ENCODE measurements at places on chromosomes 1 and 21.

GRCh38 chr1:76725864-76726619, 141.2 kb upstream of the ST6GALNAC5 start:
- peak; percentile 6 for DNase-seq

GRCh38 chr1:165675794-165676193, 22.6 kb downstream of the ALDH9A1 start:
- no peak for DNase-seq

GRCh38 chr1:223770621-223771315, 58.4 kb downstream of the CAPN2 start:
- no peak for DNase-seq

- no peak for DNase-seq
Observed at GRCh38 chr1:116465845-116466685, 93.0 kb downstream of the ATP1A1 start.

DNA sequence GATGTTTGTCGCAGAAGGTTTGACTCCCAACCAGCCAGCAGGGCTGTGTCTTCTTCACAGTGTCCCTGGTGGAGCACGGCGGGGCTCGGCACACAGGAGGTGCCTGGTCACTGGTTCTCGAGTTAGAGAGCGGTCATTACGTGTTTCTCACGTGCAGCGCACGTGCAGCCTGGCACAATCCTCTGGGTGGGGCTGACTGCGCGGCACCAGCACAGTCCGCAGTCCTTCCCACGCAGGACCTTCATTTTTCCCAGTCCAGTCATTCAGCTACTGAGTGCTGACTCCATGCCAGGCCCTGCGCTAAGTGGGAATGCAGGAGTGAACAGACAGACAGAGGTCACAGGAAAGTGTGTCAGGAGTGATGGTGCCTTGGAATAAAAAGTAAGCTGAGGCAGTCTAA, 46.2 kb upstream of the GPR153 start:
- no peak for DNase-seq

- no peak for DNase-seq
Observed at GRCh38 chr1:41558761-41559171, 74.3 kb upstream of the EDN2 start.

DNA sequence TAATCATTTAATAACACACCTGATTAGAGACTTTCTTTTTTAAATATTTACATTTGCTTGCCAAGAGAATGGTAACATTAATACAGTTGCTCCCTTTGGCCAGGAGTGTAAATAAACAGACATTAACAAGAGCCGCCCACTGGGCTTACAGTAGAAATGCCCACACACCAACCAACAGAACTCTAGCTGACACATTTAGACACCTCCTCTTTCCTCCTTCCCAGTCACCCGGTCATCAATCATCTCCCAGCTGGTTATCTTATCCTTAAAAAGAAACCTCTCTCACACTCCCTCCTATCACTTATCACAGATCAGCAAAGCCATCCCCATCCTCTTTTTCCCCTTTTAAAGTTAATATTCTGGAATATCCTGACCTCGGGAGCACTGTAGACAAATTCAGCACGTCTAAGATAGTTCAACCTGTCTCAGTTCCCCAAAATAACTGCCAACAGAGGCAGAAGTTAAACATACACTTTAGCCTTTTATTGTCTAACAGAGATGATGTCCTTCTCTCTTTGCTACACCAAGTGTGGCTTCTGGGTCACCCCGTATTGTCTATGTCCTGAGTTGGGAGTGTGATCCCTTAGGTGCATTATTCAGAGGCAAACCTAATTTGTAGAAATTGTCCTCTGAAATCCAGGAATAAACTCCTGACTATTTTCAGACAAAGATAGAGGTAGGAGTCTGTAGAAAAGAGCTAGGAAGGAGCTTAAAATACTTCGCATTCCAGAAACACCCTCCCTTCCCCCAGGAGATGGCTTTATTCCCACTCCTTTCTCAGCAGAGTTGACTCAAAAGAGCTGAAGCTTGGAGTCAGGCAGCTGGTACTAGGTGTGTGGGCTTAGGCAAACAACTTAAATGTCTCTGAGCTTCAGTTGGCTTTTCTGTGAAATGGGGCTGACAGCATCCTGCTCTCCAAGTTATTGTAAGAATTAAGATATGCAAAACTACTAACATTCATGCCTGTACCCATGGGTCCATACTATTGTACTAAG, 8.8 kb downstream of the MYCL start:
- DNase-seq = peak; percentile 84

- peak; percentile 70 for DNase-seq
Observed at GRCh38 chr1:161185282-161185682, 8.0 kb upstream of the B4GALT3 start.

DNA sequence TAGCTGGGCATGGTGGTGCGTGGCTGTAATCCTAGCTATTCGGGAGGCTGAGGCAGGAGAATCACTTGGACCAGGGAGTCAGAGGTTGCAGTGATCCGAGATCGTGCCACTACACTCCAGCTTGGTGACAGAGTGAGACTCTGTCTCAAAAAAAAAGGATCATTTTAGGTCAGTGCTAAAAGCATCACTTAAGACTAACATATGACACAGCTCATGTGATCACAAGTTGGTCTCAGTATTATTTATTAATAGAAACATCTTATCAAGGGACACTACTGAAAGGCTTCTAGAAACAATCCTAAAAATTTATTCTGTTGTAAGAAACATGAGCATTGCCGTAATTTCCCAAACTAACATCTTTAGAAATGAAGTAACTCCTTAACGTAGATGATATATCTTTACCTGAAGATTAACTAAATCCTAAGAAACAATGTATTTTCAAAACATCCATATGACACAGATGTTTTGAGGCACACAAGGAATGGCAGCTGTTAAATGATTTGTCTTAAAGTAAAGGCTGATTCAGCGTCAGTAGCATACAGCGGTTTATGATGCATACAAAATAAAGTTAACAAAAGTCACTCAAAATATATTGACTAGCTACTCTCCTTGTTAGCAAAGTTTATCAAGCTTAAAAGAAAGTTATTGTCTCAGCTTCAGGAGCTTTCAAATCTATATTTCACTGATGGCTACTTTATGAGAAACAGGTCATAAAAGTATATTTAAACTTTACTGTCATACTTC, 2.6 kb downstream of the NIBAN1 start:
- DNase-seq = no peak

DNA sequence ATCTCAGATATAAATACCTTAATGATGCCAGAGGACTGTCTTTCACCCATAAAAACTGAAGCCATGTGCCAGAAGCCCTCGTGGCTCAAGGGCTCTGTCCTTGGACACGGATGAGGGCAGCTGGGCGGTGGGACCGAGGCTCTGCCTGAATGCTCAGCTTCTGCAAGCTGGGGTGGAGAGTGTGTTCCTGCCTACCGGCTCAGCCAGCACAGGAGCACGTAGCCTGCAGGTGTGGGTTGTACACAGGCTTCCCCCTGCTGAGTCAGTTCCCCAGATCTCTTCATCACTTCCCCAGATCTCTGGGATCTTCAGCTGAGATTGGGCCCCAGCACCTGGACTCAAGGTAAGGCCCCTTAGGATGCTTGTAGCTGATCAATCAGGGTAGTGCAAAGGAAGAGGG, 15.4 kb downstream of the KCNJ15 start:
- DNase-seq = no peak

DNA sequence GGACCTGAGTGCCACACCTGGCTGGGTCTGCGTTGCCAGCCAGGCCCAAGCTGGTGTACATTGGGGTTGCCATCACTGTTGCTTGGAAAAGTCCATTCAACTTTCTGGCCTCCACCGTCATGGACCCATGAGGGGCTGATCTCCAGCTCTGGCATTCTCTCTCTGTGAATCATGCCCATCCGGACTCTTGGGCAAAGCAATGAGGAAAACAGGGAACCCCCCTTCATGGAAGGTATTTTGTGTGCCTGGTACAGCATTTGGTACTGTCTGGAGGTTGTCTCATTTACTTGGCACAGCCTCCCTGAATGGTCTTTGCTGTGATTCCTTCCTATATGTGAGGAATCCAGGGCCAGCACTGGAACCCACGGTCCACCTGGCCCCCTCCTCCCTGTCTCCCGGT, 99.4 kb downstream of the FOXD2 start:
- no peak for DNase-seq

DNA sequence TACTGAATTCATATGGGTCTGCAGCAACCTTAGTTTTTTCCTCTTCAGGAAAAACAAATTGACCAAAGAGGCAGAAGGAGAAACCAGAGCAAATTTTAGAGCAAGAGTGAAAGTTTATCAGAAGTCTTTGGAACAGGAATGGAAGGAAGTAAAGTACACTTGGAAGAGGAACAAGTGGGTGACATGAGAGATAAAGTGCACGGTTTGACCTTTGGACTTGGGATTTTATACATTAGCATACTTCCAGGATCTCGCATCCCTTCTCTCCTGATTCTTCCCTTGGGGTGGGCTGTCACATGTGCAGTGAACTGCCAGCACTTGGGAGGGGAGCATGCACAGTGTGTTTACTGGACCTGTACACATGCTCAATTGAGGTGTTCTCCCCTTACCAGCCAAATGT, 754.8 kb upstream of the ADAMTS5 start:
- no peak for DNase-seq

DNA sequence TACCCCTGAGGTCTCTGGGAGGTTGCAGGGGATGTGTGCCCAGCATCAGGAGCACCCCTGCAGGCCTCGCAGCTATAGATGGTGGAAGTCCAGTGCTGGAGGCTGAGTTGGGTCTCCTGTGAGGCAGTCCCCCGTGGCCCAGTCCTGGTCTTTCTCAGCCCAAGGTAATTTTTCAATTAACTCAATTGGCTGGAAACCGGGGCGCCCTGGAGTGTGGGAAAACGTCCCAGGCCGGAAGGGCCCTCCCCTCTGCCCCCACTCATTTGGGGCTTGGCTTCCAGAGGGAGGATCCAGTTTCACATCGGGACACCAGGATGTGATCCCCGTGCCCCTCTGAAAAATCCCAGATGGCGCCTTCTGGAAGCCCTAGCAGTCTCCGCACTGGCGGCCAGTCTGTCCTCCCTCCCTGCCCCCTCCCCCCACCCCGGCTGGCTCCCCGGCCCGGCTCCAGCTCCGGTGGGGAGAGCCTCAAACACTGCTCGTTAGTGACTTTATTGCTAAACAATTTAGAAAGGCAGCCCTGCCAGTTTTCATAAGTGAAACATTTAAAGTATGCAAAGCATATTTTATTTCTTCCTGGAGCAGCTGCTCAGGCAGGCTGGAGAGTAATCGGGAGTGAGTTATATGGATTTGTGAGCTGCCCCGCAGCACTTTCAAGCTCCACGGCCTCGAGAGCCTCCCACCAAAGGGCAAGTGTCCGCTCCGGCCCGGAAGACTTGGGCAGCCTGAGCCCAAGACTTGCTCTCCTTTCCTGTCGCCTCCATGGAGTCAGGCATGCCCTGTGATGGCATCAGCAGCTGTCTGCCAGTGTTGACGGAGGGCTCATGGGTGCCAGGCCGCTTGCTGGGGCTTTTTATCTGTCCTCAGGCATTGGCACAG, 208.2 kb upstream of the TMEM51 start:
- peak; percentile 95 for DNase-seq

DNA sequence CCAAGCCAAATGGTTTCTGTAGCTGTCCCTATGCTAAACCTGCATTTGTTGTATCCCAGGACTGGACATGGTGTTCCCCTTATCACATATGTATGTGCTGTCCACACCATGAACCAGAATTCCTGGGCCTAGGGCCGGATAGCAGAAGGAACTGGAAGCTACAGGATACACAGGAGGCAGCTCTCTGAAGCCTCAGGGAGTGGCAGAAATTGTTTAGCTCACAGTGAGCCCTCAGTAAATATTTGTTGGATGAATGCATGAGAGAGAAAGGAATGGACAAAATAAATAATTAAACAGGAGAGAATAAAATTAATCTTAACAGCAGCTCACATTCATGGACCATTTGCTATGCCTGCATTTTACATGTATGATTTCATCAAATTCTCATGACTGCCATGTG, 2.1 kb downstream of the NIPAL3 start:
- DNase-seq = peak; percentile 52

GRCh38 chr1:65434255-65434654, 13.8 kb downstream of the LEPR start:
- DNase-seq = no peak

GRCh38 chr1:232464325-232464724, 165.6 kb downstream of the SIPA1L2 start:
- no peak for DNase-seq

GRCh38 chr1:10599194-10599861, 124.6 kb downstream of the PEX14 start:
- peak; percentile 51 for DNase-seq

- DNase-seq = peak; percentile 80
Observed at GRCh38 chr21:41953831-41954653, at the start of gene C2CD2. C2CD2 (minus strand) TSS chr21:41954018; CDS start chr21:41953648, 370 bp downstream.

GRCh38 chr1:54407404-54408146, 1.4 kb upstream of the SSBP3 start:
- peak; percentile 94 for DNase-seq

DNA sequence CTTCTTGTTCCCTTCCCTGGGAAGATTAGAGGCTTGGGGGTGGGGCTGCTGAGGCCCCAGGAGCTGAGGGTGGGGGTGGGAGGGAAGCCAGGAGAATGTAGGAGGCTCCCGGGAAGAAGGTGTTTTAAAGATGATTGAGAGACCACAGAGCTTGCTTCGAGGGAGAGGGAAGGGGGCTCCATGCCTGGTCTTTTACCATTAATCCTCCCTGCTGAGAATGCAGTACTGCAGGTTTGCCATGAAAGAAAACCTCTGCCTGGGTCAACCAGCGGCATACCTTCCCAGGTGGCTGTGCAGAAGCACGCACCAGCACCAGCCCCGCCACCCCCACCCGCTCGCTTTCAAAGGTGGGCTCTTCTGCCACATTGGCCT, 15.4 kb downstream of the ABCA4 start:
- DNase-seq = no peak

GRCh38 chr1:172650474-172651193, 8.3 kb upstream of the FASLG start:
- no peak for DNase-seq

DNA sequence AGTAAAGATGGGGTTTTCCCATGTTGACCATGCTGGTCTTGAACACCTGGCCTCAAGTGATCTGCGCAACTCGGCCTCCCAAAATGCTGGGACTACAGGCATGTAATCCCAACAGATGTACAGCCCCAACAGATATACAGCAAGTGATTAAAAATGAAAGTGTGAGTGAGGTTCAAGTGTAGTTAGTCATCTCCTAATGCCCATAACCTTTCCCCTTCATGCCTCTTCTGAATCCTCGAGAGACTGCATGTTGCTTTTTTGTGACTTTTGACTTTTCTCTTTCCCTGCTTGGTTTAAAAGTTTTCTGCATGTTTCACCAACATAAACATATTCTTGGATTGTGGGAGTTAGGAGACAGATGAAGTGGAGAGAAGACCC, 31.2 kb downstream of the KCNK2 start:
- no peak for DNase-seq

- no peak for DNase-seq
Observed at GRCh38 chr1:220544901-220545303, 17.0 kb downstream of the MARK1 start.

Measured in fibroblast of skin of right quadriceps (primary cell).